ENCODE measurements at places on chromosomes 7 and 10.

GRCh38 chr10:4867520-4868356, 41.7 kb downstream of the AKR1E2 start:
- DNase-seq, result no peak

DNA sequence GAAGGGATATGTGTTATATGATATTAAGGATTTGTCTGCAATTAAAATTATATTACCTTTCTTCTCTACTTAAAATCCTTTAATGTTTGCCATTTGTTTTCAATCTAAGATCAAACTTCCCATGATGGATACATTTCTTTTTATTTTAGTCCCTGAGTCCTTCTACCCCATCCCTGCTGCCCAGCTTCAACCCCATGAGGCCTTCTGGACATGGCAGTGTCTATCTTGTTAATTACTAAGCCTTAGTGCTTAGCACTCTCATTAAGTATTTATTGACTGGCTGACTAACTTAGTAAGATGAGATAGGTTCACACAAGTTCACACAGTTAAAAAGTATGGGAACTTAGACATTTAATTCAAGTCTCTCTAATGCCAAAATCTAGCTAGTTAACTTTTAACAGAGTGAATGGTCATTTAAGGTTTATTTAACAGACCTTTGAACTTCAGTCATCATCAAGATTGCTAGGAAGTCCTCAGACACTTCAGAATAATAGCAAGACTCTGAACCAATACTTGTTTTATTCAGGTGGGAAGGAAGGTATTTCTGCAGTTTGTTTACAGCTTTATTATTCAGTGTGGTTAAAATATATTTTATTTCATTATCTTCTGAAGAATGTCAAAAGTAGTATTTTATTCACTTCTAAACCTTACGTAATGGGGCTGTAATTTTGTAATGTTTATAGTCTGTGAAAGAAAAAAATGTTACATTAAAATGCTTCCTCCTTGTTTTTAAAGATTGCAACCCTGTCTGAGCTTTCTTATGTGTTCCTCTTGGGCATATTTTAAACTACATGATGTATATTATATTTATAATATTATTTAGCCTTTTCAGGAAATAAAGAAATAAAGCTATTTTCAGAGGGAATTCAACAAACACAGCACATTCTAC, 848.9 kb downstream of the REEP3 start:
- no peak for DNase-seq

- DNase-seq, result no peak
These were observed 28.4 kb upstream of the CDHR3 start for GRCh38 chr7:105934572-105935185.

DNA sequence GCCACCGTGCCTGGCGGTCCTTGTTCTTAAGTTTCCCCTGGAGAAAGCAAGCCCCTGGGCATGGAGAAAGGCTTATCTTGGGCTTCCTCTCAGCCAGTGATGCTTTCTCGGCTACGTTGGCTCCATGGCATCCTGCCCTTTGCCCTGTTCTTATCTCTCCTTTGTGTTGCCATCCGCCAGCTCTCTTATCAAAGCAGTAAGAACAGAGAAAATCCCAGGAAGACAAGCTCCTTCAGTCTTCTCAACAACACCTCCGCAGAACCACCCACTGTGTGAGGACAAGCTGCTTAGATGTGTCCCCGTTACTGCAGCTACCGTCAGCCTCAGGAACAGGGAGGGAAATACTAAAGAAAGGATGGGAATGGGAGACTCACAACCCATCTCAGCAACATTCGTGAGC, 3.3 kb downstream of the PLEKHS1 start:
- DNase-seq, result no peak

GRCh38 chr7:150567169-150567568, at the start of gene GIMAP4:
Gene GIMAP4 (plus strand): TSS chr7:150567390. CDS start chr7:150569902, 2,512 bp downstream.
- no peak for DNase-seq

GRCh38 chr10:28349892-28350291, 47.0 kb upstream of the MPP7 start:
- no peak for DNase-seq

DNA sequence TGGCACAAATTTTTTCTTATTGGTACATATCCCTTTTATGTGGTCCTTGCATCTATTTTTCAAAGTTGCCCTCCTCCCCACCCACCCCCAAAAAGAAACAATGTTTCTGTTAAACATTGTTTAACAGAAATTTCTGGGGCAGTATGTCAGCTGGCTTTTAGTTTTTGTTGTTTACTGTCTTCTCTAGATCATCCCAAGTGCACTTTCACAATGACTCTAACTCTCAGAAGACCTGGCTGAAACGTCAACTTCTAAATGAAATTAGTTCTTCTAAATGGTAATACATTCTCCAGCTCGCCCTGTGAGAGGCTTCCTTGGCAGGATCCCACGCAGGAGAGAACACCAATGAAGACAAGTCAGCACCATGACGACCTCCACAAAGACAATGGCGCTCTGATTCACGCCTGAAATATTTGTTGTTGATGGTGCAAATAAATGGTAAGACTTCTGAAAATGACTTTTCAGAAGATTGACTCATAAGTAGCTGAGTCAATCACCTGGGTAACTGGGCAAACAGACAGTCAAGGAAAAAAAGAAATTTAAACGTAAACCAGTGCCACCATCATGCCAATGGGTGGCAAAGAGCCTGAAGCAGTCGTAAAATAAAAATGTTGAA, 293.7 kb downstream of the FZD1 start:
- DNase-seq, result peak; percentile 55

DNA sequence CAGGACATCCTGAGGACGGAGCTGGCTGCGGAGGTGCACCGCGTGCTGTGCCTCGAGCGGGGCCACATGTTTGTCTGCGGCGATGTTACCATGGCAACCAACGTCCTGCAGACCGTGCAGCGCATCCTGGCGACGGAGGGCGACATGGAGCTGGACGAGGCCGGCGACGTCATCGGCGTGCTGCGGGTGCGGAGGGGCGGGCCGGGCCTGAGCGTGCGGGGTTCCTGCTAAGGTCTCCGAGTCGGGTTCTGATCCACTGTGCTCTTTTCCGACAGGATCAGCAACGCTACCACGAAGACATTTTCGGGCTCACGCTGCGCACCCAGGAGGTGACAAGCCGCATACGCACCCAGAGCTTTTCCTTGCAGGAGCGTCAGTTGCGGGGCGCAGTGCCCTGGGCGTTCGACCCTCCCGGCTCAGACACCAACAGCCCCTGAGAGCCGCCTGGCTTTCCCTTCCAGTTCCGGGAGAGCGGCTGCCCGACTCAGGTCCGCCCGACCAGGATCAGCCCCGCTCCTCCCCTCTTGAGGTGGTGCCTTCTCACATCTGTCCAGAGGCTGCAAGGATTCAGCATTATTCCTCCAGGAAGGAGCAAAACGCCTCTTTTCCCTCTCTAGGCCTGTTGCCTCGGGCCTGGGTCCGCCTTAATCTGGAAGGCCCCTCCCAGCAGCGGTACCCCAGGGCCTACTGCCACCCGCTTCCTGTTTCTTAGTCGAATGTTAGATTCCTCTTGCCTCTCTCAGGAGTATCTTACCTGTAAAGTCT, 10.4 kb downstream of the ATG9B start:
- no peak for DNase-seq

- DNase-seq, result no peak
These were observed 12.5 kb upstream of the ARPC1A start for GRCh38 chr7:99313204-99313573.

GRCh38 chr7:106959753-106960152, 84.8 kb upstream of the PRKAR2B start:
- DNase-seq, result no peak

- DNase-seq, result no peak
These were observed 170.3 kb downstream of the USP6NL start for GRCh38 chr10:11441151-11441535.

GRCh38 chr10:18097524-18097923, 42.7 kb upstream of the CACNB2 start:
- DNase-seq, result no peak

DNA sequence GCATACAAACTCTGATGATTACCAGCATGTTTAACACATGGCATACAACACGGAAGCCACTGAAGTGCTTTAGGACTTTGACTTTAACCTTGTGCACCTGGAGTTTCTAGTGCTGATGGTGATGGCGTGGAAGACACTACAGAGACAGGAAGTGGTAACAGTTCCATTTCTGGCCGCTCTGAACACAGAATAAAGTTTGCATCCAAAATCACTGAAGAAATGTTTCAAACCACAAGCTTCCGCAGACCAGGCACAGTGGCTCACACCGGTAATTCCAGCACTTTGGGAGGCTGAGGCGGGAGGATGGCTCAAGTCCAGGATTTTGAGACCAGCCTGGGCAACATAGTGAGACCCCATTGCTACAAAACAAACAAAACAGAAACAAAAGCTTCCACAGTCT, 40.3 kb upstream of the TNPO3 start:
- DNase-seq, result no peak

GRCh38 chr10:13347043-13347499, 1.0 kb downstream of the SEPHS1 start:
- DNase-seq, result no peak

DNA sequence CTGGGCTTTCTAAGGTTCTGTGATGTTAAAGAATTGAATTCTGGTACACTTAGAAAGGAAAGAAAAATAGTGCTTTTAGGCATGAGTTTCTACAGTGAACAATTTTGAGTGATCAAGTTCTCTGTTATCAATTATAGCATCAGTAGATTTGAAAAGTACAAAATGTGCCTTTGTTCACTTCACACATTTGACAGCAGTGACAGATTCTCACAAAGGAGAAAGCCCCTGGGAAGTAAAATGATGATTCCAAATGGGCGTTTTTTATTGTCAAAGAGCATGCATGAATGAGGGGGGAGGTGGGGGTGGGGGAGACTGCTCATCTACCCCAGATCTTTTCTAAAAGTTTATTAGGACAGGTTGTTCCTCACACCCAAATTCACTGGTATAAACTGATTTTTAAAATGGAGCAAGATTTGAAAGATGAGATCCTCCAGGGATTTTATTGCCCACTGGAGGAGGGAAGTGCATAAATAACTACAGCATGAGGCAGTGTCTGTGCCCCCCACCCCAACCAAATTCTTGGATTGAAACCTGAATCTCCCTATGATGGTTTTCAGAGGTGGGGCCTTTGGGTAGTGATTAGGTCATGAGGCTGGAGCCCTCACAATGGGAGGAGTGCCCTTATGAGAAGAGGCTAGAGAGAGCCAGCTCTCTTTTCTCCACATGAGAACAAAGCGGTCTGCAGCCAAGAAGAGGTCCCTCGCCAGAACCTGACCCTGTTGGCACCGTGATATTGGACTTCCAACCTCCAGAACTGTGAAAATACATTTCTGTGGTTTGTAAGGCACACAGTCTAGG, 79.5 kb downstream of the AOAH start:
- no peak for DNase-seq

DNA sequence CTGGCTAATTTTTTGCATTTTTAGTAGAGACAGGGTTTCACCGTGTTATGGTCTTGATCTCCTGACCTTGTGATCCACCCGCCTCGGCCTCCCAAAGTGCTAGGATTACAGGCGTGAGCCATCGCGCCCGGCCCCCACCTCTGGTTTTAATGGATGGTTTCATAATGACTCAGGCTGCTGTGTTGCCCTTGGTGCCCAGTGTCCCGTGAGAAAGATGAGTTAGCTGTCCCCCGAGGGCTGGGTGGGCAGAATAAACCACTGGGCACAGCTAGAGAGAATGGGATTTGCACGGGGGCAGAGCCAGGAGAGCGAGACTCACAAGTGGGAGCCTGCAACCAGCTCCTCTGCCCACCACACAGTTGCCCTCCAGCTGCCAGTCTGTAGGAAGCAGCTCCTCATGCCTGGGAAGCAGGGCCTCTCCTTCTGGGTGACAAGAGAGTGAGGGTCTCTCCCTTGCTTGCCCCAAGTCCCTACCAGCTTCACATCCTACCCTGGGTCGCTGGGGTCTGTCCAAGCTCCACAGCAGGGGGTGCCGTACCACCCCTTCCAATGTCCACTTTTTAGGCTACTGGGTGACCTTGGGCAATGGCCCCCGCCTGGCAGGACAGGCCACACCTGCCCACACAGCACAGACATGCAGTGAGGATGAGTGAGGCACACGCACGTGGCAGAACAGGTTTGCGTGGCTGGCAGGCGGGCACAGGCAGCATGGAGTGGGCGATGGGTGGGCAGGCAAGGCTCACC, 16.1 kb upstream of the NDST2 start:
- peak; percentile 22 for DNase-seq

DNA sequence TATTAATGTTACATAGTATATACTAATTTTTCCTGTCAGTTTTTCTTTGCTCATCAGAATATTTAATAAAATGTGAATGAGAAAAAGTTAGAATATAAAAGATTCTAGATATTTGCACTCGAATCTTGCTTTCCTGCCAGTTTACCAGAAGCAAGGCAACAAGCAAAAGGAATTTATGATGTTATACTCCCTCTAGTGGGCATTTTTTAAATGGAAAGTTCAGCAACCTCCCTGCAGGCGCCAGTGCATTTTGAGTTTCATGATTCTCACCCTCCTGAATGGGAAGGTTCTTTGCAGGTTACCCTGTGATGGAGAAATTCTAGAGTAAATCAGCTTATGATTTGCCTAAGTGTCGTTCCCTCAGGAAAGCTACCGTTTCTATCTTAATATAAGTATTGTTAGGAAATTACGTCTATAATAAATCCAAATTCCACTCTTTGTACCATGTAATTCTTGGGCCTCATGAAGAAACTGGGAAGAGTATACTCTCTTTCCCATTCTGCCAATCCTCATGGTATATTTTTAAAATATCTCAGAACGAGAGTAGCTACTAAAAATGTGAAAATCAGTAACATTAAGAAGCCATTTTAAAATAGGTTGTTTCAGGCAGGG, 350.0 kb downstream of the CRPPA start:
- DNase-seq, result no peak

- DNase-seq, result no peak
These were observed 187.0 kb downstream of the PPP1R17 start for GRCh38 chr7:31873816-31874597.

- DNase-seq, result no peak
These were observed 45.4 kb upstream of the MBL2 start for GRCh38 chr10:52818019-52818418.

GRCh38 chr10:88913127-88913526, 33.1 kb downstream of the STAMBPL1 start:
- no peak for DNase-seq

DNA sequence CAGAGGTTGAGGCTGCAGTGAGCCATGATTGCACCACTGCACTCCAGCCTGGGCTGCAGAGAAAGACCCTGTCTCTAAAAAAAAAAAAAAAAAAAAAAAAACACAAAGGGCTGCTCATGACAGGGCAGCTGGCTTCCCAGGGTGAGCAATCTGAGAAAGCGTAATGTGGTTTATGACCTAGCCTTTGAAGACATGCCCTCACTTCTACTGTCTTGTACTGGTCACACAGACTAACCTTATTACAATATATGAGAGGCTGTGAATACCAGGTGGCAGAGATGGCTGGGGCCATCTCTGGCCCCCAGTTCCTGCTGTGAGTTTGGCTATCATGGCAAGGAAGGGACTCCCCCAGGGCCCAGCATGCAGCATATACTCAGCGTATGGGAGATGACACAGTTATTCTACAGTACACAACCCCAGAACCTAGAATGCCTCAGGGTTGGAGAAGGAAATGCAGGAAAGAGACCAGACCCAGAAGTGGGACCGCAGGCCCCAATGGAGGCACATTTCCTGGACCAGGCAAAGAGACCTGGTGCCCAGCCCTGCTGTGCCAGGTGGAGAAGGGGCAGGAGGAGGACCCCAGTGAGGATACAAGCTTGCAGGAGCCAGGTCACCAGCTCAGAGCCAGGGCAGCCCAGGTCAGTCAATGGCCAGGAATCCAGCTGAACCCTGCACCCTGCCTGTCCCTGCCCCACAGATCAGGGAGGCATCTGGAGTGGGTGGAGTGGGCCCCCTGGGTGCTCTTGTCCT, 26.3 kb downstream of the NPTX2 start:
- DNase-seq, result no peak

All from HS-27A (cell line).